Activated T-cell treated with anti-CD3 and anti-CD28 coated beads, Interleukin-2, amount 50 U/mL, for 24 hours (primary cell): ENCODE measurements at places on chromosomes 11 and 22.

DNA sequence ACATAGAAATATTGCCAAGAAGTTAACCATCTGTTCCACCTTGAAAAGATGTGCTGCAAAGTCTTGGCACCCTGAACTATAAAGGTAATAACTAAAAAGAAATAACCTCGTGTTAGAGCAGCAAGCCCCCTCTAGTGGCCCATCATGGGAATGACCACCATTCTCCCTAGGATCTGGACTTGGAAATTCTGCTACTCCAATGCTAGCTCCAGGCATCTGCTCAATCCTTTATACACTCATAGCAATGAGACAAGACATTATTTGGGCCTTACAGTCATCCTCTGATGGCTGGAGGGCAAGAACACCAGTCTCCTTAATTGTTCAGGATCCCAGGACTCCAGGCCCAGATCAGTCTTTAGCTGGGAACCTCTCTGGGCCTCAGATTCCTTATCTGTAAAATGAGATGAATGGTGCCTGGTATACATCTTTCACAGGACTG is 76.0 kb downstream of the CWC15 start:
- no peak for DNase-seq

DNA sequence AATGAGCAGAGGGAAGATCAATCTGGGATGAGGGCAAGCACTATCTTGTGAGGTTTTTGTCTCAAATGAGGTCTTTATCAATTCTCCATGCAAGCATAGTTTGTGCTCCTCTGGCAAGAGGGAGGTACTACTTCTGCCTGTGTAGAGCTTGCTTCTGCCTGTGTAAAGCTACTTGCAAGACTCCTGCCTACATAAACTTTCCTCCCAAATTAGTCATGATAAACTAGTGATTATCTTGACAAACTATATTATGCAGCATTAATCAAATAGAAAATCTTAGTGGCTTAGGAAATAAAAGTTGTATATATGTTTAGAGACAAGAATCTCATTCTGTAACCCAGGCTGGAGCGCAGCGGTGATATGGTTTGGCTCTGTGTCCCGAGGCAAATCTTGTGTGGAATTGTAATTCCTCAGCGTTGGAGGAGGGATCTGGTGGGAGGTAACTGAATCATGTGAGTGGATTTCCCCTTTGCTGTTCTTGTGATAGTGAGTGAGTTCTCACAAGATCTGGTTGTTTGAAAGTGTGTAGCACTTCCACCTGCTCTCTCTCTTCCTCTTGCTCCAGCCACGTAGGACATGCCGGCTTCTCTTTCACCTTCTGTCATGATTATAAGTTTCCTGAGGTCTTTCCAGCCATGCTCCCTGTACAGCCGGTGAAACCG is 8.0 kb upstream of the MMP10 start:
- no peak for DNase-seq

DNA sequence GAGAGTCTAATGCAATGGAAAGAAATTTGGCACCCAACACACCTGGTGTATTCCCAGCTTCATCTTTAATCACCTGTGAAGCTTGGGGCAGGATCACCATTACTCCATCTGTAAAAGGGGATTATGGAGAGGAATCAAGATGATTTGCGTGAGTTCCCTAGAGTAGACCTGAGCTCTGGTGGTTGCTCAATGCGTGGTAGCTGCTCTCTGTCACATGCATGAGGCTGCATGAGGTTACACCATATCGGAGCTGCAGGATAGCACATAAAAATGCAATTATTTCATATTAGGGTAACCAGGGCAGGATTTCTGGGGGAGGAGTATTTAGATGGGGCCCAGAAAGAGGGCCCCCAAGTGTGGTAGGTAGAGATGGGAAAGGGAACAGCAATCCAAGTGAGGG is 35.3 kb upstream of the CLMP start:
- DNase-seq: no peak

DNA sequence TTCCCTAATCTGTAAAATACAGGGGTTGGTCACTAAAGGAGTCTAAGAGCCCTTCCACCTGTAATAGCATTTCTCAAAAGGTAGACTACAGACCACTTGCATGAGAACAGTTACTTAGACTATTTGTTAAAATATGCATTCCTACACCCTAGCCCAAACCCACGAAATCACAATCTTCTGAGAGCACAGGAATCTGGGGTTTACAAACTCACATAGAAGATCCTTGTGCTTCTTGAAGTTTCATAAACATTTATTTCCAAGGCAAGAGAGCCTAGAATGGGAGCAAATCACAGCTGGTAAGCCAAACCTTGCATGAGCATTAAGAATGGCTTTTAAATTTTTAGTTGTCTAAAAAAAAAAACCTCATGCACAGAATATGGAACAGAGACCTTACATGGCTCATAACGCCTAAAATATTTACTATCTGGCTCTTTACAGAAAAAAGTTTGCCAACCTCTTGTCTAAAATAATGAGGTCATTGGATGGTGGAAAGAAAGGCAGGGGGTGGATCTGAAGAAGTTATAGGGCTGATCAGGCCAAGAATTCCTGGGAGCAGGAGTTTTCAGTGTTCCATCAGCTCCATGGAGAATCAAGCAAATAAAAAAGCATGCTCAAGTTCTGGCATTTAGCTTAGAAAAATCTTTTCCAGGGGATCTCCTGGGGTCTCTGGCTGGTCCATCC is 133.4 kb downstream of the CCDC34 start:
- DNase-seq: no peak

DNA sequence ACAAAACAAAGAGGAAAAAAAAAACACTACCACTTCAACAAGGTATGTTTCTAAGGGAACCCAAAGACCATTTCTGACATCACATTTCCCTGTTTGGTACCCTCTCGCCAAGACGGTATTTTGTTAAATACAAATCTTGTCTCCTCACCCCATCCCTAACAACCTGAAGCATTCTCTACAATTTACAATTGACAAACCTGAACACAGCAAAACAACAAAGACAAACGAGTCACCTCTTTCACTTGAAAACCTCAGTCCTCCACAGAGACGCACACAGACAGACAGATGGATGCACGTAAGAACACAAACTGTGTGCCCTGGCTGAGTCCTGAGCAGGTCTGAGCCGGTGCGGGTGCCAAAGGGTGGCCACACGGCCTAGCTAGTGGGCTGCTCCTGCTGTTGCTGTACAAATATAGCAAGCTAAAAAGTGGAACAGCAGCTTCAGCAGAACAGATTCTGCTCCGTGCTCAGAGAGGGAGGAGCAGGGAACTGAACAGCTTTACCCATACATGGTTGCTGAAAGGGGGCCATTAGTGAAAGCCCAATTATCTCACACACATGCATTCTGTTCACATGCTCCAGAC is 28.5 kb downstream of the CELF1 start:
- DNase-seq: no peak

DNA sequence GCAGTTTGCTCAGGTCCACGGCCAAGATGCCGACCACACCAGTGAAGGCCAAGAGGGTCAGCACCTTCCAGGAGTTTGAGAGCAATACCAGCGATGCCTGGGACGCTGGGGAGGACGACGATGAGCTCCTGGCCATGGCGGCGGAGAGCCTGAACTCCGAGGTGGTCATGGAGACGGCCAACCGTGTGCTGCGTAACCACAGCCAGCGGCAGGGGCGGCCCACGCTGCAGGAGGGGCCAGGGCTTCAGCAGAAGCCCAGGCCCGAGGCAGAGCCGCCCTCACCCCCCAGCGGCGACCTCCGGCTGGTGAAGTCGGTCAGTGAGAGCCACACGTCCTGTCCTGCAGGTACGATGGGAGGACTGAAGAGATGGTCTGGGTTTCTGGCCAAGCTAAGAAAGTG is 31.0 kb downstream of the TBC1D22A start:
- DNase-seq: no peak

- DNase-seq: no peak
These were observed 1.1 kb upstream of the TSGA10IP start for GRCh38 chr11:65944191-65944590.

GRCh38 chr11:32840587-32840986 is 10.9 kb downstream of the PRRG4 start:
- no peak for DNase-seq

DNA sequence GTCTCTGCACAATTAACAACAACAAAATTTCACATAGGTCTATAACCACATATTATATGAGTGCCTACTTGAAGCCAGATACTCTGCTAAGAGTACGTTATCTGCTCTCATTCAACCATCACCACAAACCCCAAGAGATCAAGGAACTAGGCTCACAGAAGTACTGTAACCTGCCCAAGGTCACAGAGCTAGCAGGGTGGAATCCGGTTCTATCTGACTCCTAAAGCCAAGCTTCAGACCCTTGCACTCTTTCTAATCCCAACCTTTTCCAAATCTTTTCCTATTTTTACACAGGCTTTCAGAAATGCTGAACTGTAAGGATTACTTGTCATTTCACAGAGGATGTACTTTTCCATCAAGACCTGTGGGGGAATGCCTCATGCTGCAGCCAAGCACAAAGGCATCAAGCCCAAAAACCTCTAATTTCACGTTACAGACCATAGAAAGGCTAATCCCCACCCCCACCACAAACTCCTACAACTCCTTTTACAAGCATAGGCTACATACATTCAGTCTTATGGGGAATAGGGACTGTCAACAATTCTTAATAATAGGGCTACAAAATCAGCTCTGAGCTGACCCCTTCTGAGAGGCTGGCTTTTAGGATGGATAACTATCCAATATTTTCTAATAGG is 927 bp downstream of the PRCP start:
- no peak for DNase-seq

- no peak for DNase-seq
These were observed 29.0 kb upstream of the NXPE4 start for GRCh38 chr11:114624455-114625207.

DNA sequence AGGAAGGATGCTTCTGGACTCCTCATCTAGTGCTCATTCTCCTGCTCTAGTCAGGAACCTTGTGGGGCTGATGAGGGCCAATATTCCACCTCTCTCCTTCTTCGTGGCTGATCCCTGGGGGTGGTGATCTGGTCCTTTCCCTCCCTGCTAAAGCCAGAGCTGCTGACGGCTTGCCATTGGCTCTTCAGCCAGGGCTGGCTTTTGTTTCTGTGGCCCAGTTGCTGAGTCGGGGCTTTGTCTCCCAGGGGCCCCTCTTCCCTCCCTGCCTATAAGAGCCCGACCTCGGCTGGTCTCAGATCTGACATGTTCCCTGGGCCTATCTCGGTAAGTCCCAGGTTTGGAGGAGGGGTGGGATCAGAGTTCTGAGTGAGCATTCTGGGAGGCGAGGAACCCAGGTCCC is at the start of gene CRYBA4:
Gene CRYBA4, plus strand, starts transcription at position 301 of the 400 bp plus-strand sequence. CDS start 634 bp downstream, outside the sequence.
- no peak for DNase-seq

- no peak for DNase-seq
These were observed 20.2 kb upstream of the SEPTIN5 start for GRCh38 chr22:19693981-19694670.

- DNase-seq: no peak
These were observed 17.8 kb upstream of the ALX4 start for GRCh38 chr11:44327730-44328129.

GRCh38 chr22:45316796-45317526 is 7.2 kb downstream of the FAM118A start:
- DNase-seq: no peak

DNA sequence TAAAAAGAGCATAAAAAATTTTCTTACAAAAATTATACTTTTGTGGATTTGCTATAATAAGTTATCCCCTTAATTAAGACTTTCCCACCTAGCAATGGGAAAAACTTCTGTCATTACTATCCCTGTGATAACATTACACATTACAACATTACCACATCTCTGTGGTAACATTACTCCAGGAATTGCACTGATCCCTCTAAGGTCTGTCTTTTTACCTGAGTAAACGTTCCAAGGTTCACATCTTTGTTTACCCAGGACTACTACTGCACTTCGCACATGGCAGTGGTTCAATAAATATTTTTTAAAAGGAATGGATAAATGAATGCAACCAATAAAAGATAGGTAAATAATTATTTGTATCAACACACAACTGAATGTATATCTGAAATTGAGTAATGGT is 92.4 kb upstream of the NOX4 start:
- no peak for DNase-seq

GRCh38 chr22:44525941-44526778 is 28.1 kb upstream of the RTL6 start:
- DNase-seq: peak; percentile 6

DNA sequence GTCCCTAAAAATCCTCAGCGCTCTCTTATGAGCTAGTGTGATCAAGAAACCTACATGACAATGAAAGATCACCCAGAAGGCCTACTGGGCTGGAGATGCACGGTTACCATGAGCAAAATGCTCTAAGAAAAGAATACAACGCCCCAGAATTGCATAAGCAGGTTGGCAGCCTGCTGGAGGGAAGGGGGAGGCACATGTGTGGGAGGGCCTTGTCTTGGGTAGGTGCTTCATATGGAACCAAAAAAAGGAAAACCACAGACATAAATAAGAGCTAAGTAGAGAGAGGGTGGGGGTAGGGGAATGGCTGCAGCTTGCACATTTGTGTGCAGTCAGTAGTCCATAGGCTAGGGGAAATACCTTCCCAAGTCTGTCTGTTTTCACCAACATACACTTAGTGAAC is 2.8 kb downstream of the SIAE start:
- DNase-seq: no peak

DNA sequence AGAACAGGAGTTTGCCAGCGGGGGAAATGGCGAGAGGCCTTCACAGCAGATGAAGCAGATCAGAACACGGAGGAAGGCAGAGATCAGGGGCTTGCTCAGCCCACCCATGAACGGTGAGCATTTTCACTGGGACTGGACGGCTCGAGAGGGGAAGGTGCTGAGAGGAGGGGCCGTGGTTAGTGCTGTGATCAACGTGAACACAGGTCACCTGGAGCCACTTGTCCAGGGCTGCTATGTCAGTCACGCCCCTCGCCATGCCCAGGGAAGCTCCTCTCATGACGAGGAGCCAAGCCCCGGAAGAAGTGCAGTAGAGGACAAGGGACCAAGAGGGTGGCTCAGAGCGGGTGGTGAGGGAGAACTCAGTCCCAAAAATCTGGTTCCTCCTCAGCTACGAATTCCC is 7.0 kb downstream of the PLA2G6 start:
- DNase-seq: no peak

DNA sequence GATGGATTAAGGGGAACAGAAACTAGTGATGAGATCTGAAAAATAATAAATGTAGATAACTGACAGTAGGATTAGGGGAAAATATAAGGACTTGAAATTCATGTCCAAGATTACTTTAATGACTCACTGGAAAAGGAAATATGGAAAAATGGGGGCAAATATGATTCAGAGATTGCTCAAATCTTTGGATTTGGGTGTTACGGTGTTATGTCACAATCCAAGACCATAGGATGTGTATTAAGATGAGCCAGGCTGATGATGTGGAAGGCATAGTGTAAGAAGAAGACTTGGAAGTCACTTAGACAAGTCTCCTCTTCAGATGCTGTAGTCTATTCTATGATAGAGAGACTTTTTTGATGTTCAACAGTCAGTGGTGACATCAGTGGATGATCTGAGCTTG is 323.7 kb downstream of the LUZP2 start:
- DNase-seq: no peak

- DNase-seq: no peak
These were observed 43.3 kb upstream of the PHOX2A start for GRCh38 chr11:72287293-72287692.

DNA sequence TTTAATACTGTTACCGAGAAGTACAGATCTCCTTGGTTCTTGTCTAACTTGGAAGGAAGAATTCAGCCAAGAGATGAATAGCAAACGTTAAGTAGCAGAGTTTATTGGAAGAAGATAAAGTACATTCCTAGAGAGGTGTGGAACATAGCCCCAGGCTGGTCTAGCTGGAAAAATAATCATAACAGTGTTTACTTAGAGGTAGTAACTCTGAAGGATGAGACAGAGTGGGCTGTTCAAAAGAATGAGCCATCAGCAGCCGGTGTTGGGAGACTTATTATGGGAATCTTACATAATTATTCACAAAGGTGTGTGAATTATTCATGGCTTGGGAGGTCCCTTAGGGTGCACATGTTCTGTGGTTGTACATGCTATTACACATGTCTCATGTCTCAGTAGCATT is 276.5 kb downstream of the LUZP2 start:
- DNase-seq: no peak

GRCh38 chr11:110148775-110149744 is 55.9 kb downstream of the ZC3H12C start:
- no peak for DNase-seq
